ENCODE measurements at places on chromosomes 12 and 14.

- DNase-seq, result peak; percentile 83
Observed at GRCh38 chr12:6696690-6697583, 3.7 kb downstream of the PIANP start.

GRCh38 chr14:22994762-22995275, 12.5 kb upstream of the AJUBA start:
- DNase-seq, result peak; percentile 30

GRCh38 chr12:25730489-25731349, 177.6 kb upstream of the LMNTD1 start:
- DNase-seq, result no peak

DNA sequence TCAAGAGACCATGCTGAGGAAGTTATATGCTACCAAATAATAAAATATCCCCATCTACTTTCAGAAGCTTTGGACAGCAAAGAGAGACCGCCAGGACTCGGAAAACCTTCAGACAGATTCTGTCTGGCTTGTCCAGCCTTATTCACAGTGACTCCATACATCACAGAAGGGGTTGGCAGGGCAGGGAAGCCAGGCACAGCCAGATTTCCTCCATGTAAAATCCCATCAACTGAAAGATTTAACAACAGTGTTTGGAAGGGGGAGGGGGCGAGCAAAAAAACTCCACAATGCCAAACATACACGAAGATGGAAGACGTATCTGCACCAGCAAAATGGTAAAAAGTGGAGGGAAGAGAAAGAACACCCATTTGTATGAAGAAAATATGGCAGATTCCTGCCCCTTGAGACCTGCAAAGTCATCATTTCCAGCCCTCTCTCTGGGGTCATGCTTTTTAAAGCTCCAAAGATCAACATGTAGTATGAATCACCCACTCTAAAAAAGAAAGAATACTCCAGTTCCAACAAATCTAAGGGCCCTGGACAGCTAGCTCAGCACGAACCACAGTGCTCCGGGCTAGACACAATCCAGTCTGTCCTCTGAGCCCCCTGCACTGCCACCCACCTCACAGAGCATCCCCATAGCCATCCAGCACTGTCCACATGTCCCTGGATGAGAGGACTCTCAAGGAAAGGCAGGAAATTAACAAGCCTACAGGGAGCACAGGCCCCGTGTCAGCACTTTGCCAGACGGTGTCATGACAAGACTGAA, 116.4 kb downstream of the DICER1 start:
- DNase-seq, result no peak

DNA sequence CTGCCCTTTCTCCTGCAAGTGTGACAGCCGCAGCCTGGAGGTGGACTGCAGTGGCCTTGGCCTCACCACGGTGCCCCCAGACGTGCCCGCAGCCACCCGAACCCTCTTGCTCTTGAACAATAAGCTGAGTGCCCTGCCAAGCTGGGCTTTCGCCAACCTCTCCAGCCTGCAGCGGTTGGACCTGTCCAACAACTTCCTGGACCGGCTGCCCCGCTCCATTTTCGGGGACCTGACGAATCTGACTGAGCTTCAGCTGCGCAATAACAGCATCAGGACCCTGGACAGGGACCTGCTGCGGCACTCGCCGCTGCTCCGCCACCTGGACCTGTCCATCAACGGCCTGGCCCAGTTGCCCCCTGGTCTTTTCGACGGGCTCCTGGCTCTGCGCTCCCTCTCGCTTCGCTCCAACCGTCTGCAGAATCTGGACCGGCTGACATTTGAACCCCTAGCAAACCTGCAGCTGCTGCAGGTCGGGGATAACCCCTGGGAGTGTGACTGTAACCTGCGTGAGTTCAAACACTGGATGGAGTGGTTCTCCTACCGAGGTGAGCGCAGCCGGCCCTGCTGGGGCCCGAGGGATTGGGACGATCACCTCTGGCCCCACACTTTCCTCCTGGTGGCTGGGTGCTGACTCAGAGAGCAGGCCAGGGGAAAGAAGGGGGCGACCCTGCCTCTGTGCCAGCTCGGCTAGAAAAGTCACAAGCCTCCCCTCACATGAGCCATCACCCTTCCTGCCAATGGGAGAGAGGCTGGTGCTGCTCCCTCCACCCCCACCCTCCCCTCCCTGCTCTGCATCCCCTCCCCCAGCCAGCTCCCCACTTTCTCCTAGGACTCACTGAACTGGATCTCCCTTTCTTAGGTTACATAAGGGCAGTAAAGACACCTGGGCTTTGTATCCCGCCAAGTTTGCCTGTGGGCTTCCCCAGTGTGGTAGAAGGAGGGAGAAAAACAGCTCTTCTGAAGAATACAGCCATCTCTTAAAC, 10.9 kb downstream of the LRTM2 start:
- DNase-seq, result no peak

GRCh38 chr14:92635896-92636295, 112.5 kb downstream of the LGMN start:
- DNase-seq, result no peak

DNA sequence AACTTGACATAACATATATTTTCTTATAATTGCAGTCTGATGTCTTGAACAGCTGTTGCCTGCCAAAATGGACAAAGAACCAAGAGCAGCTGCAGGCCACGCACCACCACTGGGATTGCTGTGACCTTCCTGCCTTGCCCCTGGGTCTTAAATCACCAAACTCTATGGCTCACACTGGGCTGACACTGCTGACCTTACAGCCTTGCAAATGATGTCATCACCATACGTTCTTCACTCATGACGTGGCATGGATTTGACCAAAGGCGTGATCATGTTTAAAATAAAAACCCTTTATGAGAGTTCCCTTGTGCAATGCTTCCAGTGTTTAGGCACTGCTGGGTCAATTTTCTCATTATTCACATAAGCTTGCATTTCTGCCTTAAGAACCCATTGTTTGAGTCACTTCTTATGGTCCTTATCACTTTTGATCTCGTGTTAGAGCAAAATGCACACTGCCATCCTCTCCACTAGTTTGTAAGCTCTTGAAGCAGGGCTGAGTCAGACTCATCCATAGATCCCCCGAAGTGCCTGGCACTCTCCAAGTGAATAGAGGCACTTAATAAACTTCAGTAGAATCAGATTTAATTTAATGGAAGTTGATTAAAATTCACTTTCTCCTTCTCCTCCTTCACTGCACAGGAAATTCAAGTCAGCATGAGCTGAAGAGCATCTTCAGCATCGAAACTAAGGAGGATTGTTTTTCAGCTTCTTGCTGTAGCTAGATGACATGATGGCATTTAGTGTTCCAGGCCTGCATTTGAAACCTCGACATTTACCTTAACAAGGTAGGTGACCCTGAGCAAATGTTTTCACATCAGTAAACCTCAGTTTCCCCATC, 132.4 kb upstream of the PZP start:
- no peak for DNase-seq

- DNase-seq, result no peak
Observed at GRCh38 chr14:99841436-99842071, 48.3 kb downstream of the EML1 start.

- peak; percentile 81 for DNase-seq
Observed at GRCh38 chr12:93090731-93091172, 161.7 kb upstream of the EEA1 start.

Measured in kidney glomerular epithelial cell (primary cell).